ENCODE measurements at places on chromosomes 5 and 9.

DNA sequence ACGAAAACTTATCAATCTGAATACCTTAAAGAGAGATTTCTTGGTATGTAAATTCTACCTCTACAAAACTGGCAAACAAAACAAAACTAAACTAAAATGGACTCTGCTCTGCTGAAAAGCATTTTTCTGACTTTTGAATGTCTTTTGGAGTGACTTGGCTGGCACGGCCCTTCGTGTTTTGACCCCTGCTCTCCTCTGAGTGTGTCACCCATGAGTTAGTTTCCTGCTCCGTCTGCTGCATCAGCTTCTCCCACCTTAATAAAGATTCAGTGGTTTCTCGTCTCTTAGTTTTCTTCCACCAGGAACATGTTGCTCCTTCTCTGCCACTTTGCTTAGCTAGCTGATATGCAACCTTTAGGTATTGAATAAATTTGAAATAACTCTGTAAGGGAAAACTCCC lies 1084.0 kb upstream of the CDH18 start:
- no peak for DNase-seq

- no peak for DNase-seq
Observed at GRCh38 chr9:123469282-123469681, 113.3 kb downstream of the CRB2 start.

DNA sequence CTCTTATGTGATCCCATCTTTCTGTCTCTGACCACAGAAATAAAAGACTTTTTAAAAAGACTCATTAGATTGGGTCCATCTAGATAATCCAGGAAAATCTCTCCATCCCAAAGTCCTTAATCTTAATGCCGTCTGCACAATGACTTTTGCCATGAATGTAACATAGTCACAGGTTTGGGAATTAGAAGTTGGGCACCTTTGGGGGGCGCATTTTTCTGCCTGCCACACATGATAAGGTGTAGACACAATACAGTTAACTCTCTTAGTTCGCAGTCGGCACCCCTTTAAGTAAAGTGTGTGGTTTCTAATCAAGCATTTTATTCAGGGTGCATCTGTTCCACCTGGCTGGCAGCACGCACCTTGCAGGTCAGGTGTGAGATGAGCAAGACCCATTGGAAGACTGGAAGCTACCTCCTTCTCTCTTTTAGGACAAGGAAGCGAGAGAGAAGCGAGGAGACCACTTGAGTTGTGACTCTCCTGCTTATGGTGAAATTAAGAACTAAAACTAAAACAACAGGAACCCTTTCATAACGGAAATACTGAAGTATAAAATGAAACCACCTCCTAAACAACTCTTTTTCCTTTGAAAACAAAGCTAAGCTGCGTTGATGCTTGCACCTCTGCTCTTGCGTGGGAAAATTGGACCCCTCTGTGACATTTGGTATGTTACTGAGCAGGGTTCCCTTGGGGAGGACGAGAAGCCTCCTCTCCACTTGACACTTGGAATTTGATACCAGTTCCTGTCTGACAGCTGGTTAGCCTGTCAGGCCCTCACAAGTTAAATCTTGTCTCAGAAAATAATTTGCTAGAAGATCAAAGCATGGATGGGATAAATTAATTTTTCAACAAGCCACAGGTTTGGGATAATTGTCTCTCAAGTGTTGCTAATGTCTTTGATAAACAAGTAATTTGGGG lies 304.6 kb upstream of the DMRT1 start:
- no peak for DNase-seq

DNA sequence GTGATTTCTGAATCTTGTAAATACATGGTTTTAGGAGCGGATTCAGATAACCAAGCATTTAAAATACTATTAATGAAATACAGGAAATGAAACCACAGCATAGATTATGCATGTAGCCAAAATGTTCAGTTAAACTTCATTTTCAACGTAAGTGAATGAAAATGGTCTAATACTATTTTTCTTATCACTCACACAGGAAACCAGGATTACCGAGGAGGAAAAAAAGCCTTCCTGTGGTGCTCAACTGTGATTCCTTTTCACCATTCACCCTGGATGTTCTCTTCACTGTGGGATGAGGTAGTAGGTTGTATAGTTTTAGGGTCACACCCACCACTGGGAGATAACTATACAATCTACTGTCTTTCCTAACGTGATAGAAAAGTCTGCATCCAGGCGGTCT lies 83.4 kb upstream of the ZNF169 start:
- DNase-seq = no peak

DNA sequence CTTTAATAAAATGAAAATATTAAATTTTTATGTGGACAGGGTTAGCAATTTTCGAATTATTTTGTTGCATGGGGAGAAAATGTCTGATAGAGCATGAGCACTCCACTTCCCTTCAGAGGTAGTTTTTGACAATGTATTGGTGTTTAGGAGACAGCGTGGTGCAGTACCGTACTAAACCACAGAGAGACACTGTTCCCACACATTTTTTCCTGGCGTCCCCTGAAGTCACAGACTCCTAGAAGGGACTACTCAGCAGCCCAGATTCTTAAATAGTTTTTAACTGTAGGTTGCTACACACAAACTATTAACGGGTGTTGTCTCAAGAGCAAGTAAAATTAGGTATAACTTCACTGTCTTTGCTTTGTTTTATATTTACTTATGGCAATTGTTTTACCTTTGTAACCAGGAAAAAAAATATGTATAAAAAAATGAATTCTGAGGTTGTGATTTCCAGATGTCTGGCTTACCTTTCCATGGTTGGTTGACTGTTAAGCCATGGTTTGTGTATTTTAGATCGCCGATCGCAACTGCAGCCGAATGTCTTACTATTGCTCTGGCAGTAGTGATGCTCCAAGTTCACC lies 171.2 kb downstream of the DOCK8 start:
- no peak for DNase-seq

DNA sequence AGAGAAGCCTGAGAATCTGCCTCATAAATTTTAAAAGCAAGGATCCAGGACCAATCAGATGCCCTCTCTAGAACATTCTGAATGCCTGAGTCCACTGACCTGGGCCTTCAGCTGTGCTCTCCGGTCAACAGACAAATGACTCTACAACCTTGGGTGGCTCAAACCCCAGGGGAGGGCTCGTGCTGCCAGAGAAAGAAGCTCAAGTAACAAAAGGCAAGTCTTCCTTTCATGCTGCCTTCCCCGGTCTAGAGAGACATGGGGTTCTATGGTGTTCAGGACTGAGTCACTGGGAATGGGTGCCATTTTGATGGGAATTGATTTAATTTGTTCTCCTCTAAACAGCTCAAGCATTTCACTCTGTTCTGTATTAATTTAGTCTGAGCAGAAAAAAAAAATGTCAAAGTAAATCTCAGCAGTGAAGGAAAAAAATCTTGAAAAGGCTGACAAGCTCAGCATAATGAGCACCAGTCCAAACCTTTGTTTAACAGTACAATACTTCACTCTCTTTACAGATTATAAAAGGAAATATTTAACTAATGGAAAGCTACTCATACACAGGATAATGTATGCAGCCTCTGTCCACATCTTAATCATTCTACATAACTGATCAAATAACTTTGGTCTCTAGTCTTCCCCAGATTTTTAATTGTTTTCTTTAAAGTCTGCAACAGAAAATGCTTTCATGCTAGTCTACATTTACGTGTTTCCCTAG lies 191.0 kb downstream of the GLIS3 start:
- DNase-seq = no peak
